NCI-H2029 treated with DMSO at 0.1 percent for 48 hours (cell line): ENCODE measurements at places on chromosomes 6 and 20.

GRCh38 chr20:5492937-5493336 is 176.2 kb upstream of the PROKR2 start:
- DNase-seq = no peak

DNA sequence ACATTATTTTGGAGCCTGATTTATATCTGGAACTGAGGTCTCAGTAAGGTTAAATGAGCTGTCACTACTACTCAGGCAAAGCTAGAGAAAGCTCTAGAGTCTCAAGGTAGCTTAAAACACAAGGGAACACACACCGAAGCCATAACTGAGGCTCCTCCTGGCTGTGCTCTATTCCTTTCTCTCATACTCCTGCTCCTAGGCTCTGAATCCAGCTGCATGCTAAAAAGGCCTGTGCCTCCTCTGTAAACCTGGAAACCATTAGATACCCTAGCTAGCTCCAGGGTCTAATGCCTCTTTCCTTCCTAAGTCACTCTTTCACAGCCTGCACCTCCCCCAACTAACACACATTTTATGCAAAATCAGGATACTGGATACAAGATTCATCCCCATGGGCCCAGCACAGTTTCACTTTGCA is 17.1 kb downstream of the RIPOR2 start:
- DNase-seq = no peak

GRCh38 chr6:154738551-154738961 is 5.3 kb downstream of the SCAF8 start:
- DNase-seq = no peak

- DNase-seq = no peak
Measured at GRCh38 chr6:71887006-71887743, 825 bp downstream of the RIMS1 start.

DNA sequence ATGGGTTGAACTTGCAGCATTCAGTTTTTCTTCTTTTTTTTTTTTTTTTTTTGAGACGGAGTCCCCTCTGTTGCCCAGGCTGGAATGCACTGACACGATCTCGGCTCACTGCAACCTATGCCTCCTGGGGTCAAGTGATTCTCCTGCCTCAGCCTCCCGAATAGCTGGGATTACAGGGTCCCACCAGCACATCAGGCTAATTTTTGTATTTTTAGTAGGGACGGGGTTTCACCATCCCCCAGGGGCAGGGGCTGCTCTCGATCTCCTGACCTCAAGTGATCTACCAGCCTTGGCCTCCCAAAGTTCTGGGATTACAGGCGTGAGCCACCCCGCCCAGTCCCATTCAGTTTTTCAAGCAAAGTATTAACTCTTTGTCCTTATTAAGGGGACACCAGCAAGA is 117.6 kb upstream of the PRSS16 start:
- DNase-seq = no peak

DNA sequence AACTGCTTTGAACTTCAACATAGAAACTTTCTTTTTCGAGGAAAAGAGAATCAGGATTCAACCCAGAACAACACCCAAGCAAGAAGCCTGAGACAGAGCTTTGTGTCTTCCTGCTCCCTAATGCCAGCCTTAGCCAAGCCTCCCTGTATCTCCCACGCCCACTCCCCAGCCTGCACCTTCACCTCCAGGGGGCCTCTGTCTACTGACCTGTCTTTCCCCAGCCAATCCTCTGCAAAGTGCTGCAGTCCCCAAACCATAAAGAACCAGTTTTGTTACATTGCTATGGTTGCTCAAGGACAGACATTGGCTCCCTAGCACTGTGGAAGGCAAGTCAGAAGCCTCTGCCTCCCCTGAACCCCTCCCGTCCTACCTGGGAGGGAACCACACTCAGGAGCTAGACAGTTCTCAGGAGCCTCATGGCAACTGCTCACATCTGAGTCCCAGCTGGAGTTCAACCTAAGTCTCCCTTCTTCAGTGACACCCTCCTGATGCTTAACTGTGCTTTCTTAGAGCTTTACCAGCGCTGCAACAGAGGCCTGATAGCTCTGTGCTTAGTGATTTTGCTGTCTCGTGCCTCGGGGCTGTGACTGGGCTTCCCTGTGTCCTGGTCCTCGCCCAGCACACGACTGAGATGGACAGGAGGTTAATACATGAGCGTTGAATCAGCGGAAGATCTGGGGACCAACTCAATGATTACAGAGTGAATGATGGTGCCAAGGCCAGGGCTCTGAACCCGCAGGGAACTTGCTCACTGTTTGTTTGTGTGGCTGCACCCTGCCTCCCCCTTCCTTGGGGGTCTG is 101.5 kb upstream of the DUSP22 start:
- no peak for DNase-seq

DNA sequence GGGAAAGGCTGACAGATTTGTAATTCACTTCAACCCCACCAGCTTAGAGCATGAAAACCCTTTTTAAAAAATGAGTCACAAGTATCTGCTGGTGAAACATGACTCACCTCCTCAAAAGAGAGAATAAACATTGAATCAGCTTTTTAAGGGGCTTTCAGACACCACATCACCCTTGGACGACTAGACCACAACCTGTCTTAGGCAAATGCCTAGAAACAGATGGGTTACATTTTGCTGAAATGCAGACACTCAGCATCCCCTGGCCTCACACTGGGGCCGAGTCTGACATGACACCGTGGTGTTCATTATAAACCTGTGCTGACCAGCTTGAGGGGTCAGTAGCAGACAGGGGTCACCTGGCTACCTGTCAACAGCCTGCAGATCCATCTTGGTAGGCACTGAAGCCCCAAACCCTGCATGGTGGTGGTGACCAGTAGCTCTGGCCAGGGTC is 175.3 kb upstream of the CST7 start:
- DNase-seq = no peak

DNA sequence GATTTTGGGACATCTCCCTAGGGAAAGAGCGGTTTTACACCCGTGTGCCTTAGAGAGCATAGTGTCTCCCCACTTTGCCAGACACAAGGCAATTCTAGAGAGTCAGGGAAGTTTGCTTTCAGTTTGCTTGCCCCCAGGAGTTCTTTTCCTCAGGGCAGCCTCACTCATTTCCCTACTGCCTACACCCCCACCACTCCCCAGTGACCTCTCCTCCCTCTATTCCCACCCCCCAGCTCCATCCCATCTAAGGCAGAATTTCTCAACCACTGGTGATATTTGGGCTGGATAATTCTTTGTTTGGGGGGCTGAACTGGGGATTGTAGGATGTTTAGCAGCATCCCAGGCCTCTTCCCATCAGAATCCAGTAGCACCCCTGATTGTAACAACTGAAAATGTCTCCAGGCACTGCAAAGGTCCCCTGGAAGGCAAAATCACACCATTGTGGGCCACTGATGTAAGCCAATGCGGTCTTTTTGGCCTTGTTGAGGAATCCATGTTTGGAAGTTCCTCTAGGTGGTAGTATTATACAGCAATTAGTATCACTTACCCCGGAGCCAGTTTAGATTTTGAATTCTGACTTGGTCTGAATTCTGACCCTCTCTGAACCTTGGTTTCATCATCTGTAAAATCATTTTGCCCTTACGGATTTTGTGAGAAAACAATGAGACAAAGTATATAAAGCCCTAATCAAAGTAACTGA is 1.3 kb downstream of the EPPIN start:
- DNase-seq = no peak

DNA sequence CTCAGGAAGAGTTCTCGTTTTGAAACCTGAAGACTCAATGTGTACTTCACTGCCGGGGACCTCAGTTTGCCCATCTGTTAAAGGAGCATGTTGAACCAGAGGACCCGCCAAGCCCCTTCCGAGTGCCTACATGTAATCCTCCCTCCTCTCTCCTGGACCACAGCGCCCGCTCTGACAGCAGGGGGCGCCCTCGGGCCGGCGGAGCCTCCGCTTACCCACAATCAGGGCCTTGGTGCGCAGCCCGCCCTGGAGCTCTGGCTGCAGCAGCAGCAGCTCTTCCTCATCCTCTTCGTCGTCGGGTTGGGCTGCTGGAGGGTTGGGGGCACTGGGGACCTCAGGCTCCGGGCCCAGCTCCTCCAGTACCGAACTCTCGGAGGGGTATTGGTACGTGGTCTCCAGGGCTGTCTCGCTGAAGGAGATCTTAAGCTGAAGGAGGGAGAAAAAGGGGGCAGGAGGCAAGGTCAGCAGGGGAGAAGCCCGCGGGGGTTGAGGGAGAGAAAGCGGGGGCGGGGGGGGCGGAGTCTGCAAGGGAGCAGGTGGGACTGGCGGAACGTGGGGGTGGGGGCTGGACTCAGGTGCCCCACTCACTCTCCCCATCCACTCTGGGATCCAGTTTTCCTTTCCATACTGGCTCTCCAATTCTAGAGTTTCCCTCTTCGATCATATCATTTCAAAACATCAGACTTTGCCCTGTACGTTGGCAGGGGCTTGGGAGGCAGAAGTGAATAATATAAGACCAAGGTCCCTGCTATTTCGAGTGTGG is 6.3 kb upstream of the DHX16 start:
- DNase-seq = peak; percentile 62

- DNase-seq = peak; percentile 84
Measured at GRCh38 chr6:4698901-4699659, 77.1 kb upstream of the CDYL start.

DNA sequence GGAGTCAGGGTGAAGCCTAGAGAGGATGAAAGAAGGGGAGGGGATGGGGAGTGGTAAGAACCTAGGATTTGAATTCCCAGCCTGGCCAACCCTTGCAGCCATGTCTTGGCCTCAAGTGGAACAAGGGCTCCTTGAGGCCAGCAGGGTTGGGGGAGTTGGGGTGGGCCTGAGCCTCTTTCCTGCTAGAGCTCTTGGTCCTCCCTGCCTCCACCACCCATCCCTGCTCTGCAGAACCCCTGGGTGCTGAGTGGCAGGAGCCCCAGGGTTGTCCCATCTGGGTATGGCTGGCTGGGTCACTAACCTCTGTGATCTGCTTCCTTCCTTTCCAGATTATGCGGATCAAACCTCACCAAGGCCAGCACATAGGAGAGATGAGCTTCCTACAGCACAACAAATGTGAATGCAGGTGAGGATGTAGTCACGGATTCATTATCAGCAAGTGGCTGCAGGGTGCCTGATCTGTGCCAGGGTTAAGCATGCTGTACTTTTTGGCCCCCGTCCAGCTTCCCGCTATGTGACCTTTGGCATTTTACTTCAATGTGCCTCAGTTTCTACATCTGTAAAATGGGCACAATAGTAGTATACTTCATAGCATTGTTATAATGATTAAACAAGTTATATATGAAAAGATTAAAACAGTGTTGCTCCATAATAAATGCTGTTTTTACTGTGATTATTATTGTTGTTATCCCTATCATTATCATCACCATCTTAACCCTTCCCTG is 8.3 kb downstream of the VEGFA start:
- no peak for DNase-seq
